SW480 (cell line): ENCODE measurements at places on chromosomes 16 and 17.
A peak's percentile ranks its signal among the peaks of the same experiment; 100 is the strongest.

- no peak for DNase-seq
Observed at GRCh38 chr16:15557258-15557657, 85.7 kb downstream of the MARF1 start.

DNA sequence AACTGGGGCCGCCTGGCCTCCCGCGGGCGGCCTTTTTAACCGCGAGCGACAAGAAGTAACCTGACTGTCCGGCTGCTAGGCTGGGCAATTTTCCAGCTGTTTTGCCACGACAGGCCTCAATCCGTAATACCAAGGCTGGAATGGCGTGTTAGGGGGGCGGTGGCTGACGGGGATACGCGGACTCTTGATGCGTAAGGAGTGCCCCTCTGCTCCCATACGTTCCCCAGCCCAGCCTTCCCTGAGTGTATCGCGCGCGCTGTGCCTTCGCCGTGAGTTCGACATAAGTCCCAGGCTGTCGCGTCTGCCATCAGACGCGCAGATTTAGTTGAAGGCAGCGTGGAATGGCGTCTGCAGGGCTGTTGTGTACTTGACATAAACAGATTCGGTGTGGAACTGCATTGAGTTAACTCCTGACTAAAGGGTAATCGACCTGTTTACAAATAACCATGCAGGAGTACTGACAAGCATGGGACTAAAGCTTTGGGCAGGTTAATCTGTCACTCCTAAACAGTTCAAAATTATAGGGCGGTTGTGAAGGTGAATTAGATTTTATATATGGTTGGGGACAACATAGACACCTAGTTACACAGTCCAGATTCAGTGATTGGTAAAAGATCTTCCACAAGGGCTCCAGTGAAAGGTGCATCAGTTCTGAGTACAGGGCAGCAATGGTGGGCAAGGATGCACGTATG is 16.6 kb upstream of the ERN1 start:
- peak; percentile 68 for DNase-seq

GRCh38 chr17:28743243-28744103 is at the start of gene TRAF4:
Gene TRAF4 (plus strand): TSS chr17:28744011. CDS start chr17:28744113, 102 bp downstream.
- DNase-seq = peak; percentile 97

DNA sequence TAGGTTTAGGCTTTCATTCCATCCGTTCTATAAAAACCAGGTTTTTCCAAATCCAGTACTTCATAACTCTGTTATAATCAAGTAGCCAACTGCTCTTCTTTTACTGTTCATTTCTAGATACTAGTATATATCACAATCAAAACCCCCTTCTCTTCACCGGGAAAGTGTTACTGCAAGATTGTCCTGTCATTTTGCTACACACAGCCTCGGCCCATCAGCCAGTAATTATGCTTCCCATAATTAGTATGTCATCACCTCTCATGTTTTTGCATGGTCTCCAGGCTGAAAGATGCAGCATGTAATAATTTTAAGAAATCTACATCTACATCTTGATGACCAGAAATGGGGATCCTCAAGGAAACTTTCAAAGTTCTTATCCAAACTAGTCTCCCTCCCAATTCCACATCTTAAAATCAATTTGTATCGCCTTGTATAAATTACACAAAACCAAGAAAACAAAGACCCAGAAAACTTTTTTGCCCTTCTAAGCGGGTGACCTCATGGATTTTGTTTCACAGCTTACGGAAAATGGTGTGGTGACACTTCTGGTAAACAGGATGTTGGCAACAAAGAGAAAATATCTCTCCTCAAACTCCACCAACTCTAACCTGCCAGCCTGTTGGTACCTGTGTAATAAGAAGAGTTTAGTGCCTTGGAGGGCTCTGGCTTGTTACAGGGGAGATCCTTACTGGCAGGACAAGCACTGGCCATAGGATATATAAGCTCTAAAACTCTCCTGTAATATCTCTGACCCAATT is 9.3 kb downstream of the TACO1 start:
- no peak for DNase-seq

DNA sequence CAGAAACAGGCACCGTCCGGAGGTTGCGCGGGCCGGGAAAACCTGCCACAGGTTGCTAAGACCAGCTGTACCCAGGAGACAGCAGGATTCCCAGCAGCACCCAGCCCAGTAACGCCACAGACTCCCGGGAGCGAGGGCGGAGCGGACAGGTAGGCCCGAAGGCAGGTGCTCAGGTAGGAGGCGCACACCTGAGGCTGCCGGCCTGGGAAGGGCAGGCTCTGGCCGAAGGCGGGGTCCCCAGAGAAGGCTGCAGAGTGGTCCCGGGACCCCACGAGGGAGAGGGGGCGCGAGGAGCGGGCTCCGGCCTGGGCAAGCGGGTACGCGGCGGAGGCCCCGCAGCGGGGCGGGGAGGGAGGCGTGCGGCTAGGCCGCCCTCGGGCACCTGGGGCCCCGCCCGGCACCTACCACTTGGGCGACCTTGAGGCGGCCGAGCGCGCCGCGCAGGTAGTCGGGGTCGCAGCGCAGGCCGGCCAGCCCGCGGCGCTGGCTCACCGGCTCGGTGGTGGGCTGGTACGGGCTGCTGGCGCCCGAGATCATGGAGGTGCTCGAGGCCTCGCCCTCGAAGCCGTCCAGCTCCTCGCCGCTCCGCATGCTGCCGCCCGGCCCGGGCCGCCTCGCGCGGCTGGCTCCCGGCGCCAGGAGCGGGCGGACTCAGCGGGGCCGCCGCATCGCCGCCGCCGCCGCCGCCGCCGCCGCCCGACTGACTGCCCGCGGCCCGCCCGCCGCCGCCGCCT is 441 bp downstream of the CMTM4 start:
- peak; percentile 65 for DNase-seq

- peak; percentile 95 for DNase-seq
Observed at GRCh38 chr17:39687546-39688474, at the start of gene PGAP3. Gene PGAP3 (minus strand): TSS chr17:39688057. CDS start chr17:39688014, 43 bp downstream.

DNA sequence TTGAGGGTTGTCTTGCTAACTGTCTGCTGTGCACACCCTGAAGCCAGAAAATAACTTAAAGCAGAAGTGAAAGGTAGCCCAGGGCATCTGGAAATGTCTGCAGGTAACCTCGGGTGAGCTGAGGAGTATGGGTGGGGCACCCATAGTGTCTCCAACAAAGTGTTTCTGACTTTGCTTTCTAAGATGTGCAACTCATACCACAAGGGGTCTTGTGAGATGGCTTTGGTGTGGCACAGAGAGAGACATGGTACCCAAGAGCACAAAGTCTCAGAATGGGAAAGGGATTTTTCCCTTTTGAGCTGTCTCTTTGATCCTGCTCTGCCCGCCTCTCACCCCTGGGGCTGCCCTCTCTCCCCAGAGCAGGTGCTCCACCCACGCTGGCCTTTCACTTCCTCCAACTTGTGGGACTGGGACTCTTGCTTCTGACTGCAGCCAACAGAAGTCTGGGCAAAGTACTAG is 6.9 kb downstream of the CHD9 start:
- DNase-seq = peak; percentile 55

DNA sequence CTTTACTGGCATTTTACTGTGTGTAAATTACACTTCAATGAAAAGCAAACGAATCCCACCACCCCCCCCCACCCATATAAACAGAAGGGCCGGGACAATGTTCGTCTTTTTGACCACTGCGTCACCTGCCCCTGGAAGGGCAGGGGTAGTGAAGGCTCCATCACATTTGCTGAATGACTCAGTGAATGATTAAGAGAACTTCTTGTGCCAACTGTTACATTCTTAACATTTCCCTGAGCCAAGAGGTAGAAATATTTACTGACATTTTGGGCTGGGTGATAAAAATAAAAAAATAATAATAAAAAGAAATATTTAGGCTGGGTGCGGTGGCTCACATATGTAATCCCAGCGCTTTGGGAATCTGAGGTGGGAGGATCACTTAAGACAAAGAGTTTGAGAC is 24.1 kb downstream of the C16orf96 start:
- no peak for DNase-seq

- no peak for DNase-seq
Observed at GRCh38 chr17:80478487-80479245, 2.3 kb upstream of the NPTX1 start.

DNA sequence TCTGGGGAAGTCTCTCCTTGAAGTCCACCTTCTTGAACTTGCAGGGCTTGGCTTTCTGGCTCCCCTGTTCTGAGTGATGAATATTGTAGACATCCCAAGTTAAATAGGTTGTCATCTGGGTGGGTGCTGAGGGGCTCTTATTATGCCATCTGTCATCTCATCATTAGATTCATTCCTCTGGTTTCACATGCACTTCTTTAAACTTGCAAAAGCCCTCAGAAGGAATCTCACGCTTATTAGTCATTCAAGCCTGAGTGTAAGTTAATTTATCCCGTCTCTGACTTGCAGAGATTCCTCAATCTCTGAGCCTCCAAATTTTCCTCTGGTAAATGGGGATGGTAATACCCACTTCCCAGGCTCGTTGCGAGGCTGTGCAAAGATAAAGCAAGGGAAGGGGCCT is 5.7 kb downstream of the MGAT5B start:
- DNase-seq = no peak

DNA sequence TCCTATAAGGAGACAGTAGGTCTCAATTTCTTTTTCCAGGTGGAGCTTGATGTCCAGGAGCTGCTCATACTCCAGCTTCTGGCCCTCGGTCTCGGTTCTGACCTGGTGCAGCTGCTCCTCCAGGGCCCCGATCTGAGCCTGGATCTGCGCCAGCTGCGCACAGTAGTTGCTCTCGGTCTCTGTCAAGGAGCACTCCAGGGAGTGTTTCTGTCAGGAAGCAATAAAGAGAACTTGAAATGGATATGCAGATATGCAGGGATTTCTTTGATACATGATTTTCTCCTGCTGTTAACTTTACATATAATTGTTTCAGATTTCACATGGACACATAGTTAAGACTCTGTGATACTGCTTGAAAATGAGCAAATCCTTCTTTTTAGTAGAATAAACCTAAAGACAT is 4.7 kb downstream of the KRT25 start:
- DNase-seq = no peak
